ENCODE measurements at places on chromosomes 2 and 18.

- no peak for DNase-seq
Measured at GRCh38 chr2:107063228-107063627, 177.3 kb upstream of the ST6GAL2 start.

DNA sequence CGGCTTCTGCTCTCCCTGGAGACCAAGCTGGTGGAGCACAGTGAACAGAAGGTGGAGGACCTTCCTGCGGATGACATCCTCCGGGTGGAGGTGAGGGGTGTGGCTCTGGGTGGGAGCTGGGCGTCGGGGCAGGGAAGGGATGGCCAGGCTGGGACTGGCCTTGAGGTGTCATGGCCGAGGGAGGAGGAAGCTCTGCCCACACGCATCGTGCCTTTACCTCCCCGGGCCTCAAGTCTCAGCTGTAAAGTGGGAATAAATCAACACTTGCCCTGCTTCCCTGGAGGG, 98.2 kb downstream of the DYSF start:
- DNase-seq, result no peak

DNA sequence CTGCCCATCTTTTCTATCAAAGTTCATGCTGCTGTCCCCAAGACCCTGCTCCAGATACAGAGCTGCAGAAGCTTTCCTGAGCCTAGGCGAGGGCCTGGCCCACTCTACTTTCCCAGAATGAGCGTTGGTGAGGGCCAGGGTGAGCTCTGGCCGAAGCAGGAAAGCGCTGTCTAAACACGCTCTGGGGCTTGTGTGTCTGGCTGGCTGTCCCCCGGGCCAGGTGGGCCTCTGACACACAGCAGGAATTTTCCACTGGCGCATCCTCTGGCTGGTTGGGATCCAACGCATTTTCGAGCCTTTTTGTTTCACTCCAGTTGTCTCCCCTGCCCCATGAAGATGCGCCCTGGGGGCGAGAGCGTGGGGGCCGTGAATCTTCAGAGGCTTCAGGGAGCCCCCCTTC, 17.8 kb upstream of the KCNK3 start:
- no peak for DNase-seq

DNA sequence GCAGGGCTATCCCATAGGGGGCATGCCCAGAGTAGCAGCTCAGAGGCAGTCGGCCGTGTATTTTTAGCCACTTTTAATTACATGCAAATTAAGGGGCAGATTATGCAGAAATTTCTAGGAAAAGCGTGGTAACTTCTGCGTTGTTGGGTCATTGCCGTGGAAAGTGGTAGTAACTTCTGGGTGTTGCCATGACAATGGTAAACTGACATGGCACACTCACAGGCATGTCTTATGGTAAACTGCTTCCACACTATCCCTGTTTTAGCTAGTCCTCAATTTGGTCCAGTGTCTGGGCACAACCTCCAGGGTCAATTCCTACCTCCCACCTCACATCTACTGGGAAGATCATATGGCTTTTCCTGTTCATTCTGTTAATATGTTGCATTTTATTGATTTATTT, 428.9 kb upstream of the FANCL start:
- no peak for DNase-seq

DNA sequence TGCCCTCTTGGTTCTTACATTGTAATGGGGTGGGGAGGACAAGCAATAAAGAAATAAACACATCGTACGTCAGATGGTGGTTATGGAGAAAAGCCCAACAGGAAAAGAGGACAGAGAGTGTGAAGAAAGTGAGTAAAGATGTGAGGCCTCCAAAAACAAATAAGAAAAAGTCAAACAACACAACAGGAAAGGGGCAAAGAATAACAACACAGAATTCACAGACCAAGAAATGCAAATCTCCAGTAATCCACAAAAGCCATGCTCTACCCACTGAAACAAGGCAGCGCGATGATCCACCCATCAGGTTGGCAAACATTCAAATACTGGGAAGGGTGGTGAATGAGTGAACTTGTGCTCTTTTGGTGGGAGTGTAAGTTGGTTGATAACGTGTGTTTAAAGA, 16.7 kb upstream of the DUSP2 start:
- no peak for DNase-seq

DNA sequence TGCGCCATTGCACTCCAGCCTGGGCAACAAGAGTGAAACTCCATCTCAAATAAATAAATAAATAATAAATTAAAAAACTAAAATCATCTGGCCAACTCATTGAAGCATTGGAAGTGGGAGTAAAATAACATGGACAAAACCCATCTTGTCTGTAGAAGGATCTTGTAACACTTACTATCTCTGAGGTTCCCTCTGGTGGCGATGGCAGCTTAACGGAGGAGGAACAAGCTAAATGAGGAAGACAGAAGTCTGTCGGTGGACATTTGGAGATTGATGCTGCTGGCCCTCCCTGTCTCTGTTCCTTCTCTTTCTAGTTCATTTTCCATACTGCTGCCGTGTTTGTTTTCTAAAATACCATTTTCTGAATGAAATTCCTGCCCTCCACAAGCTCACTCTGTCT, 43.4 kb downstream of the ZCCHC2 start:
- DNase-seq, result no peak

Measured in neuronal stem cell (in vitro differentiated cells).